GM23338 (cell line): ENCODE measurements at places on chromosomes 11 and 22. TPM values are rescaled to one million over a fixed set of nuclear protein-coding genes. Genes with fewer than 3 reads are reported as not detected.

The DLG2 gene
- 14.4 and 19.8 TPM in 2 replicates for total RNA-seq

The IL17REL gene
- 0.31 TPM in 1 of 2 replicates, not detected in the other for total RNA-seq

The CCDC87 gene
- total RNA-seq: 0.74 and 1.2 TPM in 2 replicates

The HBE1 gene
- total RNA-seq: 1.0 TPM in 1 of 2 replicates, not detected in the other

The C11orf87 gene
- 0.31 and 0.56 TPM in 2 replicates for total RNA-seq

The MCM5 gene
- 287 and 325 TPM in 2 replicates for total RNA-seq

The KRTAP5-7 gene
- not detected in 2 replicates for total RNA-seq

The CHCHD10 gene
- 1.2 and 11.4 TPM in 2 replicates for total RNA-seq

The IGLL1 gene
- not detected in 2 replicates for total RNA-seq

The ARHGAP20 gene
- 0.31 and 0.54 TPM in 2 replicates for total RNA-seq

The LRRC56 gene
- total RNA-seq: 0.54 and 0.87 TPM in 2 replicates

The MFNG gene
- total RNA-seq: 1.9 and 3.8 TPM in 2 replicates

The ZNRF3 gene
- total RNA-seq: 28.9 and 32.2 TPM in 2 replicates

The CNTF gene
- 1.8 and 1.9 TPM in 2 replicates for total RNA-seq

The OR6A2 gene
- total RNA-seq: 0.97 and 1.7 TPM in 2 replicates
